ENCODE measurements at places on chromosomes 12 and 14.

- DNase-seq: no peak
These were observed 36.8 kb downstream of the DEGS2 start for GRCh38 chr14:100122481-100123223.

DNA sequence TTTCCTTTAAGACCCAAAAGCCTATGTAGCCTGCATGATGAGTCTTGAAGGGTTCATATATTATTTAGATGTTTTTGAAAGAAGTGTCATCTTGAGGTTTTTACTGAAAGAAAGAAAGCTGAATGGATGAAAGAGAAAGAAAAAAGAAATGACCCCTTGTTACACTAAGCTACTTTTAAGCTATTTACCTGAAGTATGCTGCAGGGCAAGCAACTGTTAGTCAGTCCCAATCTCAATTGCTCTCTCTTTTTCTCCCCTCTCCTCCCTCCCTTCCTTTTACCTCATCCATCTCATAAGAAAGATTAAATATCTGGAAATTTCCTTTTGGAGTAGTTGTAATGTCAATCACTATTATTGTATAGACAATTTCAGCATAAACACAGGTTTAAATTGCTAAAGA, 512.4 kb downstream of the TMTC2 start:
- DNase-seq: no peak

- DNase-seq: no peak
These were observed 10.9 kb downstream of the KMT2D start for GRCh38 chr12:49049566-49050224.

DNA sequence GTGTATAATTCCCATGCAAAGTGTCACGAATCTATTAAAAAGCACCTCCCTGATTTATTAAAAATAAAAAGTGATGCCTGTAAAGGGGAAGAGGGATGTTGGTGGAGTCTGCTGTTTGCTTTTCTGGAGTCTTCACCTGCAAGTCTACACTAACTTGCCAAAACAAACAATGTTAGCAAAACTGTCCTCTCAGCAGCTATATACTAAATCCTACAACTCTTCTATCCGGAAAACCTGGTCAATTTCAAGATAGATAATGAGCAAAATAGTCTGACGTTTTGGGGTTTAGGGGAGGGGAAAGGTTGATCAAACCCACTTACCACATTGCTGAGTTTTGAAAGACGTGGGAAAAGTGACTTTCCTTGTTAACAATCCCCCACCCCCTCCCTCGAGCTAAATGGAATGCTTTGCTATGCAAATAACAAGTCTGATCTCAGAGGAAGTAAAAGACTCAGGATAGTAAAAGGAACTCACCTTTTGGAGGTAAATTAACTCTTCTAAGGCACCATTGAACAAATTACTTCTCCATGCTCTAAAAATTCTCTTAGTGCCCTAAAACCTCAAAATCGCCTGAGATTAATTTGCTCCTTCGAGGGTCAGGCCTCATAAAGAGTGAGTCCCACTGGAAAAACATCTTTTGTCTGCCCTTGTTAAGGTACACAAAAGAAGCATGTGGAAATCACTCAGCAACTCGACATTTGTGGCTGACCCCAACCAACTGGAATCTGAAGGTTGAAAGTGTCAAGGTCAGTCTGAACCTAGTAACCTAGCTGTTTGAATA, 13.5 kb downstream of the BMP4 start:
- no peak for DNase-seq

GRCh38 chr12:7155471-7156034, 25.4 kb downstream of the CLSTN3 start:
- no peak for DNase-seq

GRCh38 chr12:55044135-55044534, 24.4 kb downstream of the NEUROD4 start:
- DNase-seq: no peak
